Activated CD4-positive, alpha-beta T cell treated with anti-CD3 and anti-CD28 coated beads for 4 hours (primary cell): ENCODE measurements at places on chromosomes 7 and 10.

- peak; percentile 34 for DNase-seq
Measured at GRCh38 chr10:124648738-124649137, 95.4 kb downstream of the FAM53B start.

DNA sequence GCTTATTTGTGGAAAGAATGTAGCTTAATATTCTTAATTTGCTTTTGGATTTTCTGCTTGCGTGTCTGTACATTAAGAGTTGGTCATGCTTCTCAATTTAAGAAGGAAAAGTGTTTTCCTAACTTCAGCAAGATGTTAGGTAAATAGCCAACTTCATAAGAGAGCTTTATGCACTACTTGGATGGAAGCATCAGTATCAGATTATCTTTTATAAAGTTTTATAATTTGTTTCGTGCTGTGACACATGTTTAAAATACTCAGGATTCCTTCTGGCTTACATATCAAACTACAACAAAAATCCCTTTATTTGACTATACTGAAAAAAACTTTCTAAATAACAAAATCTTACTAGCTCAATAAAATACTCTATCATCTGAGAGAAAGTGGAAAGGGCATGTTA is 34.8 kb upstream of the AGR2 start:
- no peak for DNase-seq

- no peak for DNase-seq
Measured at GRCh38 chr7:47509571-47509970, 72.3 kb downstream of the TNS3 start.

DNA sequence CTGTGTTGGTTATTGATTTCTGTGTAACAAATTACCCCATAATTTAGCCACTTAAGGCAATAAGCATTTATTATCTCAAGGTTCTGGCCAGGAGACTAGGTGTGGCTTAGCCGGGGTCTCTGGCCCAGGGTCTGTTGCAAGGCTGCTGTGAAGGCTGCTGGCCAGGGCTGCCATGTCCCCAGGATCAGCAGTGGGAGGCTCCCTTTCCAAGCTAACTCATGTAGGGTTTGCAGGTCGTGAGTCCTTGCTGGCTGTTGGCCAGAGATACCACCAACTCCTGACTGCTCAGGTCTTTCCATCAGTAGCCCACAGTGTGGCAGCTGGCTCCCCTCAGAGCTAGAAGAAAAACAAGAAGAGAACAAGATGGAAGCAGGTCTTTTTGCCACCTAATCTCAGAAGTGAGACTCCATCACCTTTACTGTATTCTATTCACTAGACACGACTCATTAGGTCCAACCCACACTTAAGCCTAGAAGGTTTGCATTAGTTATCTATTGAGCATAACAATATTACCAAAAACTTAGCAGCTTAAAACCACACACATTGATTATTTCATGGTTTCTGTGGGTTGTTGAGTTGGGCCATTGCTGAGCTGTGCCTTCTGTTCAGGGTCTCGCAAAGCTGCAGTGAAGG is 185.6 kb downstream of the PFKFB3 start:
- no peak for DNase-seq

- DNase-seq = no peak
Measured at GRCh38 chr10:31136930-31137885, 105.5 kb upstream of the ZNF438 start.

GRCh38 chr7:140653319-140654108 is 12.9 kb upstream of the DENND2A start:
- peak; percentile 34 for DNase-seq

DNA sequence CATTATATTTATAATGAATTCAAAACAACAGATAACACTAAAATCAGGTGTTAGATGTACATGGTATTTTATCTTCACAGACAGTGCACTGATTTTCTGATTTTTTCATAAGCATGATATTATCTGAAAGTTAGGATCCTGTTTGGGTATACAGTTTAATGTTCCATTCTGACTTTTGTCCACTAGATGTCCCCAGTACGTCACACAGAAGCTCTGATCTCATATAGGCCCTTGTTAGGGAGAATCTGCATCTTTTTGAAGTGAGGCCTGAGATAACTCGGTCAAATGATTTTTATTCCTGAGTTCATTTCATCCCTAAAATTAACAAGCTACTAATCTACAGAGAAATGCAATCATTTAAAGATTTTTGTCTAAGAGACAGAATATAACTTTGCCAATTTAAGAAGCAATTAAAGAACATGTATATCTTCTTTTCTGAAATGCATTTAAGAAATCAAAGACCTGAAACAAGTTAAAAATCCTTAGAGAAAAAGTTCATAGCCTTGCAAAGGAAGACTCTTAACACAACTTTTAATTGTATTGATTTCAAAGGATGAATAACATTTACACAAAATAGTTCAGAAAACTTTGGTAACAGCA is 72.0 kb upstream of the TES start:
- peak; percentile 14 for DNase-seq

GRCh38 chr10:30832001-30832748 is 199.5 kb downstream of the ZNF438 start:
- no peak for DNase-seq

DNA sequence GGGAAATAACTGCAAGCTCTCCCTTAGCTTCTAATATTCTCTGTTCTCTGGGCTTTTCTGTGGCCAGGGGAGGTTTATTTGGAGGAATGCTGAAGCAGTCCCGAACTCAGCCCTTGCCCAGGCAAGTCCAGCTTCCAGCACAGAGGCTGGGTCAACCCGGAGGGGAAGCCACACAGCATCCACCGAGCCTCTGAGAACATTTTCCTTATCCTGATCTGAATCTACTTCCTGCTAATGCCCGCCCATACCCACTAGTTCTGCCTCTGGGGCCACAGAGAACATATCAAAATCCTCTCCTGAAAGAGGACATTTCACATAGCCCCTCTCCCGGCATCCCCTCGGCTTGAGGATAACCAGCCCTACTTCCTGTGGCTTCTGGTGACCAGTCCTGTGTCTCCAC is 31.1 kb downstream of the SH3PXD2A start:
- DNase-seq = no peak

- DNase-seq = no peak
Measured at GRCh38 chr10:52019077-52019555, 295.0 kb upstream of the DKK1 start.

- DNase-seq = no peak
Measured at GRCh38 chr10:19946791-19947190, 130.6 kb downstream of the PLXDC2 start.

- DNase-seq = no peak
Measured at GRCh38 chr7:1325646-1326510, 93.2 kb downstream of the UNCX start.

- DNase-seq = no peak
Measured at GRCh38 chr7:43625980-43626379, 43.1 kb downstream of the STK17A start.

- no peak for DNase-seq
Measured at GRCh38 chr10:133346413-133346812, 760 bp upstream of the PRAP1 start.

- no peak for DNase-seq
Measured at GRCh38 chr10:120646738-120647456, 189.9 kb downstream of the PLPP4 start.
